Nephron progenitor cell (in vitro differentiated cells): ENCODE measurements at places on chromosomes 2 and 18.
A peak's percentile ranks its signal among the peaks of the same experiment; 100 is the strongest.

DNA sequence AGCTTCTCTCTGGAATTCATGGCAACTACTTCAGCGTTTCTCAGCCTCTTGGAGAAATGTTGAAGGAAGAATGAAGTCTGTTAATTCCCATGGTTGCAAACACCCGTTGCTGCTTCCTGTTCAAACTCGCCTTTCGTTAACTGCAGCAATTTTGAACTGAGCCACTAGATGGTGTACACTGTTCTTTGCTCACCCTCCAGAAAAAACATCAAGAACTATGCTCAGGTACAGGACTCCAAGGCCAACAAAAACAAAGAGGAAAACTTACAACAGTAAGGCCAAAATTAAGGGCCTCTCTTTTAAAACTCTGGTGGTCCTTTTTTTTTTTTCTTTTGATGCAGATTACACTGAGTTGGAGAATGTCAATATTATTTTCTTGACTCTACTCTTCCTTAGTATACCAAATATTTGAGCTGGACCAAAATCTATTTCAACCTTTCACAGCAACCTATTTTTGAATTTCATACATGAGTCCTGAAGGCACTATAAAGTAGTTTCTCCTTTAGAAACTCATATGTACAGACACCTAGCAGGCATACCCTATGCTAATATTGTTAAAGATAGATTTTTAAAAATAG lies 58.2 kb downstream of the KLHL14 start:
- DNase-seq = peak; percentile 41

- DNase-seq = peak; percentile 22
Measured at GRCh38 chr2:73823916-73824523, 4.7 kb upstream of the STAMBP start.

- DNase-seq = no peak
Measured at GRCh38 chr2:101777337-101777736, 79.8 kb downstream of the MAP4K4 start.

- DNase-seq = peak; percentile 13
Measured at GRCh38 chr2:239991689-239992314, 33.3 kb downstream of the NDUFA10 start.

DNA sequence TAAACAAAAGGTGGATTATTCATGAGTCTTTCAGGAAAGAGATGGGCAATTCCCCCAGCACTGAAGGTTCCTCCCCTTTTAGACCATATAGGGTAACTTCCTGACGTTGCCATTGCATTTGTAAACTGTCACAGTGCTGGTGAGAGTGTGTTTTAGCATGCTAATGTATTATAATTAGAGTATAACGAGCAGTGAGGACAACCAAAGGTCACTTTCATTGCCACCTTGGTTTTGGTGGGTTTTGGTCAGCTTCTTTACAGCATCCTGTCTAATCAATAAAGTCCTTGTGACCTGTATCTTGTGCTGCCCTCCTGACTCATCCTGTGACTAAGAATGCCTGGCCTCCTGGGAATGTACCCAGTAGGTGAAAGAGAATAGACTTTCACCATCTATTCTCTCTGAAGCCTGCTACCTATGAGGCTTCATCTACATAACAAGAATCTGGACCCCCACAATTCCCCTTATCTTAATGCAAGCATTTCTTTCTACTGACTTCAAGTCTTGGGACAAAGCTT lies 148.7 kb downstream of the CABLES1 start:
- no peak for DNase-seq
